ENCODE measurements at places on chromosomes 7 and 10.
A peak's percentile ranks its signal among the peaks of the same experiment; 100 is the strongest.

DNA sequence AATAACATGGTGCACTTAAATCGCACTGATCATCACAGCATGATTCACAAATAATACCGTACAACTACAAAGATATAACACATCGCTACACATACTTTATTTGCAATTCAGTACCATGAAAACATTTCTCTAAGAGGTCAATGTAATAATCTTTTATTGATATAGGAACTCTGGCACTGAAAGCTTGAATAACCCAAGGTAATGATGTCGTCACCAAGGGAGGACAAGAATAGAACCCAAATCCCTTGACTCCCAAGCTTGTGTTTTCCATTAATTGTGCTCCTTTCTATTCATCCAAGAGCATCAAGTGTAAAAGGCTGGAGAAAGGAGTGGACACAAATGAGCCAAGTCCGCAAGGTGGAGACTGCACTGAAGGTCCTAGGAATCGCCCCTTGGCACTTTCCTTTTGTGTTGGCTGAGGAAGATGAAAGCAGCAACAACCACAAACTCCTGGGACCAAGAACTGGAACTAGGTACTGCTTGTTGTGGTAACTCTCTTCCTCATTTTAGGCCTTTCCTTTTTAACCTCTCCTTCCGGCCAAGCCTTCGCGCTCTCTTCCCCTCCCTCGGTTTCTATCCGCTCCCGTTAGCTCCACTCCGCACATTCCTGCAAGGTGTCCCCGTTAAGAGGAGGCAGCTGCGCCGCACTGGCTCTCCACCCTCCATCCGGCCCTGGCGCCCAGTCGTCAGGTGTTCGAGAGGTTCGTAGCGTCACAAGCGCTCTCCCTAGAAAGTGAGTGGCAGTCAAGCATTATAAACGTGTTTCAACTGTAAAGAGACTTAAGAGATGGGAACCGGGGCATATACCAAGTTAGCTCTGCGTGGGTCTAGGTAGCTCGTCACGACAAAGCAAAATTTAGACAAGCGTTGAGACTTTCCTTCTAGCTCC is 1.0 kb upstream of the CBLL1 start:
- no peak for DNase-seq

- peak; percentile 76 for DNase-seq
Measured at GRCh38 chr7:33195264-33195663, 65.9 kb downstream of the BBS9 start.

DNA sequence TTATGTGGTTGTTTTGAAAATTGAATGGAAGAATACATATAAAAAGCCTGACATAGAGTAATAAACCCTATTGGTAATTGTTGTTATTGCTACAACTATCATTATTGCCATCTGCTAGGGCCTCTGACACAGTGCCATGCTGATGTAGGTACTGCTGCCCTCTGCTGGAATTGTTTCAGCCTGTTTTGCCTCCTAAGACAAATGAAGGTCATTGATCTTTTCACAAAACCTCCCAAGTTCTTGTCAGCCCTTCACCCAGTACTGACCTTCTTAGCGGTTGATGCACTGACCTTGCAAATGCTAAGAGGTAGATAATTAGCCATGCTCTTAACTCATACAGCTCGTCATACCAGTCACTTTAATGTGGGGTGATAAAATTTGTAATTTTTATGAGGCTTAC is 975.2 kb downstream of the SORCS1 start:
- peak; percentile 2 for DNase-seq

GRCh38 chr10:30765022-30765615 is 135.6 kb upstream of the LYZL2 start:
- no peak for DNase-seq

- peak; percentile 95 for DNase-seq
Measured at GRCh38 chr7:94190599-94191061, 186.5 kb upstream of the BET1 start.

GRCh38 chr7:127845522-127846214 is 185.6 kb downstream of the LRRC4 start:
- DNase-seq, result no peak

DNA sequence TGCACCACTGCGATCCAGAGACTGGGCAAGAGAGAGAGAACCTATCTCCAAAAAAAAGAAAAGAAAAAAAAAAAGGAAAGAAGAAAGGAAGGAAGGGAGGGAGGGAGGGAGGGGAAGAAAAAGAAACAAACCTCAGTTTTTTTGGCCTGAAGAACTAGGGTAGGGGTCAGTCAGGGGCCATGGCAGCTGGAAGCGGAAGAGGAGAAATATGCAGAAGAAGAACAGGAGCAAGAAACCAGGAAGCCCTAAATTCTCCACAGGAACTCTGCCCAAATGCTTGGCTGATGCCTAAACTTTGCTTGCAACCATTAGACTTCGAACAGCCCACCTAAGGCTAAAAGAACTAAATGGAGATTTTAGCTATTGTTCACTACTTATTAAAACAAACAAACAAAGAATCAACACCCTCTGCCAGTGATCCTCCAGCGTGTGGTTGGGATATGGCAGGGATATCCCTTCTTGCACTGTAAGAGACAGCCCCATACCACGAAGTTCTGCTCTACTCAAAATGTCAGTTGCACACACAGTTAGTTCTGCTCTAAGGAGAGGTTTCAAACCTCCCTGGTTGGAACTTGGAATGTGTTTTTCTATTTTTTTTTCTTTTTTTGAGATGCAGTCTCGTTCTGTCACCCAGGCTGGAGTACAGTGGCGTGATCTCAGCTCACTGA is 139.5 kb downstream of the FAM107B start:
- no peak for DNase-seq

DNA sequence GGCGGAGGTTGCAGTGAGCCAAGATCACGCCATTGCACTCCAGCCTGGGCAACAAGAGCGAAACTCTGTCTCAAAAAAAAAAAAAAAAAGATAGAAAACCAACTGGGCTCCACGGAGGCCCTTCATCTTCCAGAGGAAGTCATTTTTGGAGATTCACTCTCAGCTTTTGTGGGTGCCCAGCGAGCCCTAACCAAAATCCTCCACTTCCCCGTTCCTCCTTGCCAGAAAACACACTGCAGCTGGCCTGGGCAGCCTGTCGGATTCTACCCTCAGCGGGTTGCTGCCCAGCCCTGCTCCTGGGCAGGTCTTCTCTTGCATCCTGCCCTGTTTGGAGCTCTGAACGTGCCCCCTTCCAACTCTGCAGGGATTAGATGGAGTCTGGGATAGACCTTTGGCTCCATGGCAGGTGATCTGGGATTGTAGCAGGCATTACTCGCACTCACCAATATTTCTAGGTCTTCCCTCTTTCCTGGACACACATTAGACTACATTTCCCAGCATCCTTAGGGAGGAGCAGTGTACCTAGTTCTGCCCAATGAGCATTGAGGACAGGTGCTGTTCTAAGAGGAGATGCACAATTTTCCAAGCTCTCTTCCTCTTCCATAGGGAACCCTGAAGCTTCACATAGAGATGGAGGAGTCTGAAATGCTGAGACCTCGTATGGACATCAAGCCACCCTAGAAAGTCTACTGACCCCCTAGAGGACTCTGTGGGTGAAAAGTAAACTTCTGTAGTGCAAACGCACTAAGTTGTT is 4.6 kb downstream of the GRID2IP start:
- no peak for DNase-seq

DNA sequence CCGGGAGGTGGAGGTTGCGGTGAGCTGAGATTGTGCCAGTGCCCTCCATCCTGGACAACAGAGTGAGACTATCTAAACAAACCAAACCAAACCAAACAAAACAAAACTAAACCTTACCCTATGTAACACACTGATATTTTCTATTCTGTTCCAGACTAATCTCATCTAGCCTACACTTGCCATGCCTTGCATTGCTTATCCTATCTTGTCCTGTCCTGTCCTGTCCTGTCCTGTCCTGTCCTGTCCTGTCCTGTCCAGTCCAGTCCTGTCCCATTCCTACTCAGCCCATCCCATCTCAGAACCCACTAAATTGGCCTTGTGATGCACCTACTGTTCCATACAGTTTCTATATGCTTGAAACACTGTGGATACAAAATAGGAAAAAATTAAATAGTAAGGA is 64.7 kb upstream of the HDAC9 start:
- DNase-seq, result no peak

DNA sequence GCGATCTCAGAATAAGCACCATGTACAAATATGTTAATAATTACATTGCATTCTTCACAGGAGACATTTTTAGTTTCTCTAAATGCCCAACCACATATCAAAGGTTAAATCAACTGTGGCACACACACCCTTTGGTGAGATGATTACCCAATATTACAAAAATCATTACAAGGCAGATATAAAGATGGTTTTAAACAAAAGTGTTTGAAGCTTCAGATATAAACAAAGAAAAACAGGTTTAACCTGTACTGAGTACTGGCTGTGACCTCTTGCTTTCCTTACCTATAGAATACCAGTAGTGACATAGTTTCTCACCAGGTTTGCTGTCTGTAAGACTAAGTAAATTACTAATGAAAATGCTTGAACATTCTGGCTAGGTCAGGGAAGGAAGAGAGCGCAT is 360.0 kb upstream of the IGFBP3 start:
- DNase-seq, result no peak

- peak; percentile 1 for DNase-seq
Measured at GRCh38 chr10:105837951-105838350, 1196.9 kb downstream of the SORCS3 start.

DNA sequence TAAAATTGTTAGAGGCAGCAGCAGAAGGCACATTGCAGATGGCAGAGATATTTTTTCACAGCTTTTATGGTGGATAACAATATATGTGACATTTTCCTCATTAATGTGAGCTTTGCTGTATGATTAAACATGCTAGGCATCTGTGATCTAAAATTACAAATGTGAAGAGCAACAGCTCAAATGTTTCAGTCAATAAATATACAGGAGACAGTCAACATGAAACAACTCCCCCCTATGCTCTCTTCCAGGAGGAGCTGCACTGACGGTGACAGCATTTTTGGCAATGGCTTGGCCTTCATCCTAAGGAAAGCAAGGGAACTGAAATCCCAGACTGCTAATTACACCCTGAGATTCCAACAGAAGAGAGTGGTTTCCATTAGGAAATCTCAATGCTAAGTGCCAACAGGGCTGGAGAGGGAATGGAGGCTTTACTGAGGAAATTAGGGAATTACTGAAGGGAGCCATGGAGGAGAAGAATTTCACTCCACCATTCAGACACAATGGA is 51.4 kb upstream of the GRB10 start:
- no peak for DNase-seq

DNA sequence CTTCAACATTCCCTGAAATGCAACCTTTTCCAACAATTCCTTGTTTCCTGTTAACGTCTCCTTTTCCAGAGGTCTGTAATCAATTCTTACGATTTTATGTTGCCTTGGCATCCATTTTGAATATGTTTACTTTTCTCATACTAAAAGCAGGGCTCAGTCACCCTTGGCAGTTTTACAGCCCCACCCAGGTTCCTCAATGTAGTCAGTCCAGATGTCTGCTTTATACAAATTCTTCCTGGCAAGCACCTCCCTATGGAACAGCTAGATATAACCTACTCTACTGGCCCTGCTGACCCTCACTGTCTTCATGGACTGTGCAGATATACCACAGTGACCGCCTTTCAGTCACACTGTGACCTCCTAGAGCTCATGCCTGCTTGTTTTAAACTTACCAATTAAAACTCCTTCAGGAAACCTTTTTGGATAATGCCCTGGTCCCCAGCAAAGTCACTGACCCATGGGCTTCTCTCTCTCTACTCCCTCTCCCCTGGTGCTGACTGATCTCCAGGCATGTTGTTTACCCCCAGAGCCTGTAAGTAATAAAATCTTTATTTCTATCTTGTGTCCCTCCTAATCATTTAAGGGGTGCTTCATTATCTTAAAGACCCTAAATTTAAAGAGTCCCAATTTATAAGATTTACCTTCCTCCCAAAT is 147.1 kb upstream of the STEAP1 start:
- no peak for DNase-seq

GRCh38 chr7:130293521-130293920 is 560 bp downstream of the CPA4 start:
- DNase-seq, result no peak

- peak; percentile 99 for DNase-seq
Measured at GRCh38 chr7:2820508-2820934, 23.6 kb downstream of the GNA12 start.

GRCh38 chr10:112524641-112525040 is 77.6 kb downstream of the VTI1A start:
- DNase-seq, result no peak

GRCh38 chr7:116552602-116553001 is 27.8 kb downstream of the CAV1 start:
- DNase-seq, result peak; percentile 47

GRCh38 chr10:112821038-112821437 is 129.0 kb upstream of the TCF7L2 start:
- DNase-seq, result no peak

DNA sequence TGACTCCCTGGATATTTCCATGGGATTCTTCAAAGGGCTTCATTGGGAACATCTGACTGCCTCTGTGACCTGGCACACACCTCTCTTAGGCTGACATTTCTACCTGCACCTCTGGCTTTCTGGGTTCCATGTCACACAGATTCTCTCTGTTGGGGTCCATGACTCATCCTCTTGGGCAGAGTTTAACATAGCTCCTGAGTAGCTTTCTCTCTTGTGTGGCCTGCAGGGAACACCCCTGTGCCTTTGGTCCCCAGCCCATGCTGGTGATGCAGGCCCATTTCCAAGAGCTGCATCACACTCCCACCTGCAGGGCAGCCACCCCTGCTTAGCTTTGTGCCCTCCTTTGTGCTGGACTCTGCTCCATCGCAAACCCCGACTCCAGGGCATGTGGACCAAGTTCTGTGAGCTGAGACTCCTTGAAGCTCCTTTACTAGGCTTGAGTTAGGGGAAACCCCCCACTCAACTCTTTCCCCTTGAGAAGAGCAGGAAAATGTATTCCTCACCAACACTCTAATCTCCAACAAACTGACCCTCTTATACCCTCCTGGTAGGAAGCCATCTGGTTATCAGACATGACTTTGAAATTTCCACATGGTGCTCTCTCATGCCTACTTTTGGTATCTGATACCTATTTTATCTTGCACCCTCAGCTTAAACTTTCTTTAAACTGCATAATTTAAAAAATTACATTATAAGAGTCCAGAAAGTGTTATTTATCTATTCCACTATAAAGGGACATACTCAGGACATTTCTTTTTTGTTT is 93.3 kb downstream of the ZNF777 start:
- no peak for DNase-seq

GRCh38 chr7:116500078-116500853 is 728 bp downstream of the CAV2 start:
- DNase-seq, result peak; percentile 65

DNA sequence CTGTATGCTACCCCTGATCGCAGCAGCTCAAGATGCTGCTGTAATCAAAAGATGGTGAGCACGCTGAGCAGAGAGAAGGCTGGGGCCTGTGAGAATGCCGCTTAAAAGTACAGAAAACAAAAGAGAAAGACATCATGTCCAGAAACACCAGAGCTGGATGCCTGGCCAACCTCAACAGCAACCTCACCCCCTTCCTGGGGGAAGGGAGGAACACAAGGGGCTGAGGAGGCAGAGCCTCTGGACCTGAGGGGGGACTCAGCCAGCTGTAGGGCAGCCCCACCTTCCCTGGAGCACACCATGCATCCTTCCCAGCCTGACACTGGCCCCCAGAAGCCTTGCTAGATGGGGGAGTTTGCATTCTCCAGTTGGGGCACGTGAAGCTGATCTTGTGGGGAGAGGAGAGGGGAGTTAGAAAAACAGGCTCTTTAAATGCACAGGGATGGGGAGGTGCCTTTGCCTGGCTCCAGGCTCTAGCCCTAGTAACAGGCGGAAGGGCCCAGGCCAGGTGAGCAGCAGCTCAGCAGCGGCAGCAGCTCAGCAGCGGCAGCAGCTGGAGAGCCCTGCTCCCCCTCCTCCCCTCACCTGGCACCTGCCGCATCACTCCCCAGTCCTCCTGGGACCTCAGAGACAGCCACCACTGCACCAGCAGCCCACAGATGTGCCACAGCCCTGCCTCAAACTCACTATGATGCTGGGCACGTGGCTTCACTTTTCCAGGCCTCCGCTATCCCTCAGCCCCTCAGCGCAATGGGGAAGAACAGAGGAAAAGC is 156.3 kb downstream of the NEURL1 start:
- DNase-seq, result no peak
